ENCODE measurements at places on chromosomes 7 and 10.

DNA sequence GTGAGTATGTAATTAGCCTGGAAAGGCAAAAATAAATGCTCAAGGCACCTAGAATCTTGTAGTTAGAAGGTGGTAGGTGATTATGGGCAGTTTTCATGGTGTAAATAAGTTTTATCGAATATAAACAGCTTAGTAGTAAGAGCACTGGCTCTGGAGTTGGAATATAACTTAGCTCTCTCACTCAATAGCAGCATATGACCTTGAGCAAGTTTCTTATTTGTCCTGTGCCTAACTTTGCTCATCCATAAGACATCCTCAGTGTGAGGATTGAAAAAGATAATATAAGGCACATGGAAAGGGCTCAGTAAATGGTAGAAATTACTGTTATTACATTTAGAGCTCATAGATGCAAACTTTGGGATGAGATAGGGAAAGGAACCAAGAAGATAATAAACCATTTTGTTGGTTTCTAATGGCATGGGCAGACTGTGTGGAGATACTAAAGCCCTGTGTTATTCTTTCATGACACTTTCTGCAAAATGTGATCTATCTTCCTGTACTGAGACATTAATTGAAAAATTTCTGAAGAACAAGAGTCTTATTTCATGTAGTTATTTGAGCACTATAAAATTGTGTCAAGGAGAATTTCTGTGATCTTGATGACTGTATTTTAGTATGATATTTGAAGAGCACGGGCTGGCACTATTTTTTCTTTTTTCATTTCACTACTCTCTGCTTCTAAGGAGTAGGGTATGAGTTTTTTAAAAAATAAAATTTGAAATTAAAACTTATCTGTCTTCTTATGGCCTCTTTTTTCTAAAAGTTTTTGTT lies 3.1 kb downstream of the SLK start:
- no peak for DNase-seq

- no peak for DNase-seq
These were observed 20.5 kb upstream of the VWDE start for GRCh38 chr7:12423997-12424745.

- DNase-seq: no peak
These were observed 270.8 kb downstream of the HTR7 start for GRCh38 chr10:90587081-90587491.

DNA sequence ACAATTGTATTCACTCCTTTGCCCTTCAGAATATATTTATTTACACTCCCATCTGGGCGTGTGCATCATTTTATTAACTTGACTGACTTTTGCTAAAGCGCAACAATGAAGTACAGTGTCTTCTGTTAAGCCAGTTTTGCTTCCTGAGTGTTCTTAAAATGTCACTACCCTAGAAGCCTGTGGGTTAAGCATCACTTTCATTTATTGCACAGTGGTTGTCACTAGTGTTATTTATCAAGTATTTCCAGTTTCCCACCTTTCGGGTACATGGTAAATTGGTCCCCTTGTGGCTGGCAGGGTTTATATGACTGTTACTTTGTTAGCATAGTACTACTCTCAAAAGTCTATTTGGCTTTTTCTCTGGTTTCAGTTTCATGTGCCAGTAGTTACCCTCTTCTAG lies 3.3 kb downstream of the HILPDA start:
- no peak for DNase-seq

DNA sequence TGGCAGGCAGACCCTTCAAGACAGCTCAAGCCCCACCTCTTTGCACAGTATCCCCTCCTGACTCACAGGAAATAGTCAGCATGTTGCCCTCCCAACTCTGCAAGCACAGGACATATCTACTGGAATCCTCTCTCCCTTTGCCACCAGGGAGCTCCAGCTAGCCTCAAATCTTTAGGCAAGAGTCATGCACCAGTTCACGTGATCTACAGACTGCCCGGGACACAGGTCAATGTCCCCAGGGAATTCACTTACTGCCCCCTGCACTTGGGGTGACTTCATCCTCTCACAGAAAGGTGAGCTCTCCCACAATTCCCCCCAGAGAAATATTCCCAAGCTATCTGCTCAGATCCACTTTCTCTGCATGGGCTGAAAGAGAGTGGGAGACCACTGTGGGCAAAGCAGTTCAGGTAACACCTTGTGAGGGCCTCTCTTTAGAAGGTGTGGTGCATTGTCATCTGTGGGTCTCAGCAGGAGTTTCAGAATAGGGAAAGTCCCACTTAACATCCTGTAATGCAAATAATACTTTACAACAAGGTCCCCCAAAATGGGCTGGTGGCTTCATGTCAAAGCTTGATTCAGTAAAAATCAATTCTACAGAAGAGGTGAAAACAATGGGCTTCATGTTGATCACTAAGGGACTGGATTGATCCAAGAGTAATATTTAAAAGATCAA lies 129.9 kb downstream of the NOC3L start:
- DNase-seq: no peak

- no peak for DNase-seq
These were observed 1.7 kb upstream of the LFNG start for GRCh38 chr7:2517678-2518507.
